NCI-H1092 (cell line): ENCODE measurements at places on chromosomes 6 and 20.

- DNase-seq: no peak
Observed at GRCh38 chr6:86619428-86619827, 317.9 kb upstream of the HTR1E start.

DNA sequence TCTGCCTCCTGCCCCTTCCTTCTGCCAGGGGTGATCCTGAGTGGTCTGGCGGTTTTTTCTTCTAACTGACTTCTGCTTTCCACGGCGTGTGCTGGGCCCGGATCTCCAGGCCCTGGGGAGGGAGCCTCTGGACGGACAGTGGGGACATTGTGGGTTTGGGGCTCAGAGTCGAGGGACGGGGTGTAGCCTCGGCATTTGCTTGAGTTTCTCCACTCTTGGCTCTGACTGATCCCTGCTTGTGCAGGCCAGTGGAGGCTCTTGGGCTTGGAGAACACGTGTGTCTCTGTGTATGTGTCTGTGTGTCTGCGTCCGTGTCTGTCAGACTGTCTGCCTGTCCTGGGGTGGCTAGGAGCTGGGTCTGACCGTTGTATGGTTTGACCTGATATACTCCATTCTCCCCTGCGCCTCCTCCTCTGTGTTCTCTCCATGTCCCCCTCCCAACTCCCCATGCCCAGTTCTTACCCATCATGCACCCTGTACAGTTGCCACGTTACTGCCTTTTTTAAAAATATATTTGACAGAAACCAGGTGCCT is 10.2 kb downstream of the SLC29A1 start:
- no peak for DNase-seq

- DNase-seq: no peak
Observed at GRCh38 chr20:63695424-63696305, 787 bp upstream of the TNFRSF6B start.

DNA sequence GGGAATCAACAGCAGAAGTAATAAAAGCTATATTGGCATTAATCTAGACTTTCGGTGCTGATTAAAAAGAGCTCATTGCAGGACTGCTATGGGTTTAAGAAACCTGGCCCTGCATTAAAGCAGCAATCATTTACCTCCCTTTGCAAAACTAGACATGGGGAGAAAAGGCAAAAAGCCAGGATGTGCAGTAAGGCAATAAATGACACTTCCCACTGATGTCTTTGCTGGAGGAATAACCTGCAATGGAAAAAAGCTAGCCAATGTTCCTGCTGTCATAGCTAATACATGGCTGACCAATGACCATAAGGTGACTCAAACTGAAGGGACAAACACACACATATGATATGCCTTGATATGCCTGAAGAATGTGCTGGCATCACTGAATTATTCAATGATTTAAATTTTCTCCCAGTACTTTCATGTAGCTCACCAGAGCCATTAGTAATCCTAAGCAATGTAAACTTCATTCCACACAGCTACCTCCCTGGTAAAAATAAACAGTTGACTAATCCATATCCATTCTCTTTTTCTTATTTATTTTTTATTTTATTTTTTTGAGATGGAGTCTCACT is 8.7 kb downstream of the DNAAF9 start:
- DNase-seq: no peak

- DNase-seq: no peak
Observed at GRCh38 chr6:3743541-3743940, 8.0 kb downstream of the PXDC1 start.

GRCh38 chr20:59812286-59813125 is 120.9 kb downstream of the SYCP2 start:
- DNase-seq: no peak

GRCh38 chr20:47855799-47856198 is 70.5 kb upstream of the SULF2 start:
- no peak for DNase-seq

DNA sequence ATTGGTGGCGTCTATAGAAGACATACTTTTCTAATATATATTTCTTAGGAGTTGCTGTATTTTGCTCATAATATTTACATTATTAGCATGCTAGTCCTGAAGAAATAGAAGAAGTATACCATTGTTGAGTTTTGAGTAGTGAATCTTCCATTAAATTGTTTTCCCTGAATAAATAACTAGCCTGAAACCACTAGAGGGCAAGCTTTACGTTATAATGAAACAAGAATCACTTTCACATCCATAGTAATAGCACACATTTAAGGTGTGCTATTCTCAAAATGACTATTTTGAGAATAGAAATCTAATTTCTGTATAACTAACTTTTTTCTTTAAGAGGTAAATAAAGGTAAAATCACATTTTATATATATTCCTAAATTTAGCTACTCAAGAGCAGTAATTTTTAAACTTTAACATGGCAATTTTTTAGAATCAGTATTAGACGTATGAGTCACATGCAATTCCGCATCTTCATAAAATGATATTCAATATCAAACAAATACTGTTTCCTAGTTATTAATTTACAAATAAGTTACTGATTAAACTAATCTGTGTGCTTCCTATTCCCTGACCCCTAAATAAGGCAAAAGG is 213.2 kb upstream of the MANEA start:
- DNase-seq: peak; percentile 16
